ENCODE measurements at places on chromosomes 1 and 21. TPM values are rescaled to one million over a fixed set of nuclear protein-coding genes. Genes with fewer than 3 reads are reported as not detected.

ERICH3 gene
- under 0.01 TPM for total RNA-seq

PLEKHN1 gene
- total RNA-seq: under 0.01 TPM

OR2T35 gene
- not detected for total RNA-seq

UTS2 gene
- total RNA-seq: not detected

POU3F1 gene
- total RNA-seq: not detected

LAPTM5 gene
- total RNA-seq: not detected

FAM163A gene
- total RNA-seq: not detected

COL16A1 gene
- total RNA-seq: 119 TPM
